Cardiac fibroblast (primary cell): ENCODE measurements at places on chromosomes 12 and 14.

- no peak for DNase-seq
Observed at GRCh38 chr12:69688021-69688420, 11.1 kb downstream of the BEST3 start.

GRCh38 chr14:75980856-75981255 lies 939 bp downstream of the TGFB3 start:
- peak; percentile 39 for DNase-seq

- DNase-seq = peak; percentile 7
Observed at GRCh38 chr12:101127521-101128219, 82.4 kb downstream of the SLC5A8 start.

- no peak for DNase-seq
Observed at GRCh38 chr14:104775073-104775489, 20.5 kb downstream of the AKT1 start.

GRCh38 chr12:41699658-41700057 lies 445.0 kb downstream of the GXYLT1 start:
- no peak for DNase-seq

DNA sequence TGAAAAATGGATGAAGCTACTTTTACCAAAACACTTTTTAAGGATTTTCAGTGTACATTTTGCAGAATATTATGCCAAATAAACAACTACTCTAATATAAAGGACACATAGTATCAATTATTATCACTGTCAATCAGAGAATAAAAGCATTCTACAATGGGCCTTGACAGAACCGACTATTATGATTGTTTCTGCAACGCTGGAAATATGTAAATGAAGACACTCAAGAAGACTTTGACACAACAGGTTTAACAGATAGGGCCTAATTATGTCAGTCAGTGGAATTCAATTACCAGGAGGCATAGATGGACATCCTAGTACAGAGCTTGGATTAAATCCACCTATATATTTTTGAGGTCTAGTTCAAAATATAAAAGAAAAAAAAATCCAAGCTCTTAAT lies 58.7 kb upstream of the SOX5 start:
- DNase-seq = no peak

- DNase-seq = no peak
Observed at GRCh38 chr12:122059203-122059960, 19.2 kb upstream of the MLXIP start.

- DNase-seq = peak; percentile 72
Observed at GRCh38 chr12:79818856-79819255, 116.0 kb downstream of the PPP1R12A start.

GRCh38 chr14:100611811-100612480 lies 24.7 kb upstream of the BEGAIN start:
- no peak for DNase-seq

DNA sequence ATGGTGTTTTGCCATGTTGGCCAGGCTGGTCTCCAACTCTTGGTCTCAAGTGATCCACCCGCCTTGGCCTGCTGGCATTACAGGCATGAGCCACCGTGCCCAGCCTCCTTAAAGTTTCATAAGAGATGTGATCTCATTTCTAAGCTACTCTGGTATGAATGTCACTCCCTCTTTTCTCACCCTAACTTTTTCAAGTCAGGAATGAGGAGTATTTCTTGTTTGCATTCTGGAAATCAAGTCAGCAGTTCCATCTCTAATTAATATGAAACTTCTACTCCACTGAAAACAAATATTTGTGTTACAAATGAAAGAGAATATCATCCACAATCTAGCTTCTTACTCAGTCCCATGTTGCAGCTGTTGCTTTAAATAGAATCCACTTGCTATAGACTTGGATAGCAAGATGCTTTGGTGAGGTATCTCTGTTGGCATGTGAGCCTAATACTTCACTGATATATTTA lies 61.3 kb downstream of the ARF6 start:
- peak; percentile 36 for DNase-seq

DNA sequence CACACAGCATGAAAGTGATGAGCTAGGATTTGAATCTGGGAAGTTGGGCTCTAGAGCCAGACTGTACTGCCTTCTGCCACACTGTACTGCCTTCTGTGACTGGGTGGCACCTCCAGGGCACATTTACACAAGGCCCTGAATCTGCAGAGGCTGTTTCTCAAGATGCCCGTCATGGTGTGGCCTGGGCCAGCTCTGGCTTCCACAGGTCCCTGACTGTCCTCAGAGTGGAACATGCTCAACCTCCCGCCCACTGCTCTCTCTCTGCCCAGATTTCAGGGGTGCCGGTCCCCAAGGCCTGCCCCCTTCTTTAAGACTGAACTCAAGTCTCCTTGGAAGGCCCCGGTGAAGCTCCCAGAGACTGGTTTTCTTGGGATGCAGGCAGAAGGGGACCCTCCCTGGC lies 50.2 kb downstream of the C14orf132 start:
- DNase-seq = no peak

DNA sequence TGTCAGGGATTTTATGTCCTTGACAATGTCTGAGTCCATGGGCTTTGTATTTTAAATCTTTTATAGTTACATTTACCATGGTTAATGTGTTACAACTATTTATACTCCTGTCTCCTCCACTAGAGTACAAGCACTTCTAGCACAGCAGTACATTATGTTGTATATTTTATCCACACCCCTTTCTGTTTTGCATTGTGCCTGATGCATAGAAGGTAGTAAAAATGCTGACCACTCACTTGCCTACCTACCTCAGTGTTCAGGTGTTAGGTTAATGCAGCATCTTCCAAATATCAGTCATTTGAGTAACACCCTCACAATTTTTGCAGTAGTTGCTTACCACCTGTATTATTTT lies 31.1 kb upstream of the SLC38A2 start:
- no peak for DNase-seq

DNA sequence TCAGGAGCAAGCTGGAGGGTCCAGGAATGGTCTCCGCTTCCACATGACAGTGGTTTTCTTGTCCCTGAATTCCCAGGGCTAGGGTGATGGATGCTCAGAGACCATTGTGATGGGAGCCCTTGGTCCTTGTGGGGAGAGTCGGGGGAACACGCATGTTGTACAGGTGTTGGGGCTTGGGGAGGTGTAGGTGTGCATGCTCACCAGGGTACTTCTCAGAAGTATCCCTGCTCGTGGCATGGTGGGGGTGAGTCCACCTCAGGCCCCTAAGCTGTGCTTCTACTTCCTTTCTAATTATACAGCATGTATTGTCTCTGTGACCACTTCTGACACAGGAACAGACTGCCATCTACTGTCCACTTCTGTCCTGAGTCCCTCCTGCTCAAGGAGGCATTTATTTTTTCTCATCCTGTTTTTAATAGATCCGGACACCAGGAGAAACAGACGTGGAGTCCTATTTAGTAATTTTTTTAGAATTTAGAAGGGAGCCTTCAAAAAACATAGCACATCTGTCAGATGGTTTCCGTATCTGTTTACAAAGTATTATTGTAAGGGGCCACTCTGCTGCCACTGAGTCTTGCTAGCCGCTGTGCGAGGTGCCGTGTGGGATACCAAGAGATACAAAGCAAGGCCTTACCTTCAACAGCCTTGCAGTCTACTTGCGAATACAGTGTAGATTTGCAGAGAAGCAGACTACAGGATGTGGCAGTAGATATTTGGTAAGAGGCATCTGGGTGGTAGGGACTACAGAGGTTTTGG lies 10.5 kb downstream of the NTF3 start:
- DNase-seq = peak; percentile 68

GRCh38 chr12:132591107-132591935 lies 19.1 kb downstream of the LRCOL1 start:
- DNase-seq = no peak

DNA sequence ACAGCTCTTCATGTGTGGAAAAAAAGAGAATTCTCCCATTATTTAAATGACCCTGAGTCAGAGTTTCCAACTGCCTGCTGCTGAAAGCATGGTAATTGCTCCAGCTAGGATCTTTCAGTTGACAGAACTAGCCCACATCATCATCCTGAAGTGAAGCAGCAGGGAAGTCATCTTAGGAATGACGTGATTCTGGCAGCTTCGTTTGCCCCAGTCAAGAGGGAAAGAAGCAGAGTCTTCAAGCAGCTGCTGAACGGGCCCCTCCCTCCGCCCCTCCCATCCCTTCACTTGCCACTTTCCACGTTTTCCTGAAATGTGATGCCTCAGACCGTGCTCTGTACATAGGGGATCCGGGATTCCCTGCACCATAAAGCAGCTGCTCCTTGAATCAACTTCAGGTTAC lies 455.0 kb upstream of the TMEM132C start:
- DNase-seq = peak; percentile 3

- no peak for DNase-seq
Observed at GRCh38 chr14:21476523-21476924, 235 bp downstream of the RAB2B start.

DNA sequence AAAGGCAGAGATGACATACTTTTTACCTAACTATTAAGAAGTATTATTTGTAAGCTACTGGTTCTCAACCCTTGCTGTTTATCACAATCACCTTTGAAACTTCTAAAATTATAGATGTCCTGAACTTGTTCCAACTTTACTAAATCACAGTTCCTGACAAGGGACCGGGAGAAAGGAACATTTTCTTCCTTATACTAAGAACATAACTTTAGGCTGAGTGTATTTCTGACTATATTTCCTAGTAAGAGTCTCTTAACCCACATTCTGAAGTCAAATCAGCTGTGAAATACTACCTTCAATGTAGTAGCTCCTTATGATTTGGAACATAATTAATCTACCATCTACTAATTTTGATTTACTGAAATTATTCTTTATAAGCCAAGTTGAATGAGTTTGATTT lies 80.2 kb downstream of the BAZ1A start:
- DNase-seq = no peak

DNA sequence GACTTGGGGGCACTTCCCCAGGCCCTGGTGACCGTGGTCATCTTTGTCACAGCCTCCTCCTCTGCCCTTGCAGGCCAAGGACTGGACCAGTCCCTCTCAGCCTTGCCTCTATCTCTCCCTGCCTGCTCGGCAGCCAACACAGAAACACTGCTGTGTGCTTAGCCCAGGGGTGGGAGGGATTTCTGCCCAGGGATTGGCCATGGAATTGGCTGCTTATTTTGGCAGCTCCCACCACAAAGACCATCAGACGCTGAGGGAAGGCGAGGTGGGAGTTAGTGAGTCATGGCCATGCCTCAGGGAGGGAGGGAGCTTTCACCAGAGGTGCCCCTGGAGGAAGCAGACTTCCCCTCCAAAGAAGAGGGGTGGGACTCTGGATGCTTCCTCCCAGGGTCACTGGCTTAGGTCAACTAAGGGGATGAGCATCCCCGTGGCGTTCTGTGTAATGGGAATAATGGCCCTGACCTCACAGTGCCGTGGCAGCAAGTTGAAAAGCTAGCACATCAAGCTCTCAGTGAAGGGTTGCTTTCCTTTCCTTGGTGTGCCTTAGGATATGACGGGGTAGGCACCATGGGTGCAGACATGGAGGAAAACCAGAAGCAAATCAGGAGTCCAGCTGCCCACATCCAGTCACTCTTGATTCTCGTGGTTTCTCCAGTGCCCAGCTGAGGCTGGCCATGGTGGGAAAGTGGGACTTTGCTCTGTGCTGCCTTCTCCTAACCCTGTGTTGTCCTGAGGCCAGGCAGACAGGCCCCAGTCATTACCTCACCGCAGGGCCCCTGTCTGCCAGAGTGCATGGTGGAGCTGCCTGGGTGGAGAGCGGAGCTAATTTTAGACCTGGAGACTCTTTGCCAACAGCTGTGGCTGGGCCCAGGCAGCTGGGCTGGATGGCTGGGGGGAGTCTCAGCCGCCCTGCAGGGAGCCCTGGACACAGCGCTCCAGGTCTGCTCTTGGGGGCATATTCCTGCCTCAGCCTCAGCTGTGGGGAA lies 21.4 kb downstream of the B4GALNT3 start:
- DNase-seq = peak; percentile 27

GRCh38 chr14:69606258-69607184 lies 4.9 kb upstream of the SUSD6 start:
- peak; percentile 20 for DNase-seq

DNA sequence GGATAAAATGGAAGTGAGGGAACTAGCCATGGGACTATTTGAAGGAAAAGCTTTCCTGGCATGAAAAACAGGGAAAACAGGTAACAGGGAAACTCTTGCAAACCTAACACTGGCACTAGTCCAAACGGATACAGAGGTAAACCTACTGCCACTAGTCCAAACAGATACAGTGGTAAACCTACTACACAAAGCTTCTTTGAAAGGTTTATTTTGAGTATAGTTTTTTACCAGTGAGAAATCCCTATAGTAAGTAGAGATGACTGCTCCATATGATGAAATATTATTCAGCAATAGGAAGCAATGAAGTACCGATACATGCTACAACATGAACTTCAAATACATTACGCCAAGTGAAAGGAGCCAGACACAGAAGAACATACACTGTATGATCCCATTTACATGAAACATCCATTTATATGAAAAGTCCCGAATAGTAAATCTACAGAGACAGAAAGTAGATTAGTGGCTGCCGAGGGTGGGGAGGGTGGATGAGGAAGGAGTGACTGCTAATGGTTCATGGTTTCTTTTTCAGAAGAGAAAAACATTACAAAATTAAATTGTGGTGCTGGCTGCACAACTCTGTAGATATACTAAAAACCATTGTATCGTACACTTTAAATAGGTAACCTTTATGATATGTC lies 25.5 kb downstream of the SPTLC2 start:
- DNase-seq = no peak

GRCh38 chr12:132176920-132177551 lies 32.8 kb downstream of the NOC4L start:
- no peak for DNase-seq

DNA sequence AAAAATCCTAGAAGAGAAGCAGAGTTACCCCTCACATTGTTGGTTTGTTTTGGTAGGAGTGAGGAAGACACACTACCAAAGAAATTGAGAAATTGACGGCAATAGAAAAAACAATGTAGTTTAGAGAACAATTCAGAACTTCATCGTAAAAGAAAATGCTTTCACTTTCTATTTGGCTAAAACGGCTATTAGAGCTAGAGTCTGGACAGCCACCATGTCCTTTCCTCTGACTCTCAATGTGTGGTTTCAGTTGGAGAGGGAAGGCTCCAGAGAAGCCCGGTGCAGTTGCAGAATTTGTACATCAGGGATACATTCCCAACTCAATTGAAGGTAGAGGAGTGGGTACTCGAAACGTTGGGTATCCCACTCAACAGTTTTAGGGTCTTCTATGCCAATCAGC lies 535.3 kb downstream of the GALC start:
- no peak for DNase-seq

- DNase-seq = peak; percentile 87
Observed at GRCh38 chr14:104976198-104977007, 1.8 kb downstream of the AHNAK2 start.

GRCh38 chr12:24356240-24356804 lies 406.9 kb upstream of the SOX5 start:
- DNase-seq = no peak
